ENCODE measurements at places on chromosomes 2 and 18.

DNA sequence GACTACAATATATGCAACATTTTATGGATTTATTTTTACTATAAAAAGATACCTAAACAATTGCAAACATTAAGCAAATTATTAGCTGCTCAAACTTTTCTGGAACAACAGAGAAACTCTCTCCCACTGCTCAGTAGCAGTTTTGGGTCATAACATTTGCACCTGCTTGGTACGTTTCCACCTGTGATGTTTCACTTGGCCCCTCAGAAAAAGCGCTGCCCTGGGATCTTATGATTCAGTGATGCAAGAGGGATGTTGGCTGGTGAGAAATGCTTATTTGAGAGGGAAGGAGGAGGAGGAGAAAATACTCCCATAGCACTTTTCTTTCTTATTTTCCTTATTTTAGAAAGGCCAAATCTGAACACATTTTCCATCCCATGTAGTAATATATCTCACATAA is 9.2 kb downstream of the IRS1 start:
- DNase-seq, result no peak

GRCh38 chr2:157181234-157181633 is 76.3 kb upstream of the GALNT5 start:
- DNase-seq, result no peak

GRCh38 chr2:57821088-57821487 is 225.5 kb upstream of the VRK2 start:
- DNase-seq, result no peak

DNA sequence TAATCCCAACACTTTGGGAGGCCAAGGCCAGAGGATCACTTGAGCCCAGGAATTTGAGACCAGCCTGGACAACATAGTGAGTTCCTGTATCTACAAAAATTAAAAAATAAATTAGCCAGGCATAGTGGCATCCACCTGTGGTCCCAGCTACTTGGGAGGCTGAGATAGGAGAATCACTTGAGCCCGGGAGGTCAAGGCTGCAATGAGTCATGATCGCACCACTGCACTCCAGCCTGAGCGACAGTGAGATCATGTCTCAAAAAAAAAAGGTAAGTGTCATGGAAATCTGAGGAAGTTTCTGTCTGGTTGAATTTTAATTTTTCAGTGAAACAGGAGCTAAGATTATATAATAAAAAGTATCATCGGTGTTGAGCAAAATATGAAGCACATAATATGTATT is 2.5 kb upstream of the C2orf15 start:
- no peak for DNase-seq

GRCh38 chr2:213065583-213066442 is 85.6 kb downstream of the IKZF2 start:
- peak; percentile 30 for DNase-seq

DNA sequence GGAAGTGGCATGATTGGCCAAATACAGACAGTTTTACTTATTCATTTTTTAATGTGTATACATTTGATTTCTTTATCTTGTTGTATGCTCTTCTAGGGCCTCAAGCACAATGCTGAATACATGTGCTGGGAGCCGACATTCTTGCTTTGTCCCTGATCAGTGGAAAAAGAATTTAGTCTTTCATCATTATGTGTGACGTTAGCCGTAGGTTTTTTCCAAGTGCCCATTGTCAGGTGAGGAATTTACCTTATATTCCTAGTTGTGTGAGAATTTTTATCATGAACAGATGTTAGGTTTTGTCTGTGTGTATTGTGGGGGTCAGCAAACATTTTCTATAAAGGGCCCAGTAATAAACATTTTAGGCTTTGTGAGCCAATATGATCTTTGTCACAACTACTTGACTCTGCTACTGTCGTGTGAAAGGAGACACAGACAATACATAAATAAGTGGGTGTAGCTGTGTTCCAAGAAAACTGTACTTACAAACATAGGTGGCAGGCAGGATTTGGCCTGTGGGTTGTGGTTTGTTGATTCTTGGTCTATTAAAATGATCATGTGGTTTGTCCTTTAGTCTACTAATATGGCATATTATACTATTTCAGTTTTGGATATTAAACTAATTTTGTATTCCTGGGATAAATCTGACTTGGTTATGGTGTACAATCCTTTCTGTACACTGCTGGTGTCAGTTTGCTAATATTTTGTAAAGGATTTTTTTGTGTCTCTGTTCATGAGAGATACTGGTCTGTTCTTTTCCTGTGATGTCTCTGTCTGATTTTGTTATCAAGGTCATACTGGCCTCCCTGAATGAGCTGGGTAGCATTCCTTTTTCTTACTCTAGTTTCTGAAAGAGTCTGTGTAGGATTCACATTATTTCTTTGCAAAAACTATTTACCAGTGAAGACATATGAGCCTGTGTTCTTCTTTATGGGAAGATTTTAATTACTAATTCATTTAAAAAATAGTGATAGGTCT is 132.2 kb upstream of the SMAD7 start:
- no peak for DNase-seq

Data from skeletal muscle cell (primary cell).